ENCODE measurements at places on chromosomes 12 and 14.

- no peak for DNase-seq
Measured at GRCh38 chr14:22547313-22547947, 41.6 kb downstream of the DAD1 start.

- DNase-seq, result peak; percentile 66
Measured at GRCh38 chr12:2034633-2035430, 18.0 kb upstream of the CACNA1C start.

DNA sequence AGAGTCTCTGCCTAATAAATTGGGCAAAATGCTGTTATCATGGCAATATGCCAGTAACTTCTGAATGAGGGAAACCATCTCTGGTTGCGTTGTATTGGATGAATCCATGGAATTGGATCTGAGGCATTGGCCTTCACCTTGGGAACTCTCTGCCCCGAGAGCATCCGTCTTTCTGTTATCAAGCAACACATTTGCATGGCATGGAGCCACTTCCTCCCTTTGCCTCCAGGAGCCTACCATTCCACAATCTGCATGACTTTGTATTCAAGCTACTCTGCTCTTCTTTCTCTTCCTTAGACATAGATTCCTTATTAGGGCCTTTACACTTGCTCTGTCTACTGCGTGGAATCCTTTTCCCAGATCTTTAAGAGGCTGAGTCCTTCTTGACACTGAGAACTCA, 57.2 kb downstream of the RIC8B start:
- DNase-seq, result no peak

GRCh38 chr14:85531141-85531586, 1.2 kb downstream of the FLRT2 start:
- DNase-seq, result no peak

- no peak for DNase-seq
Measured at GRCh38 chr12:62898526-62898925, 36.4 kb downstream of the PPM1H start.

- no peak for DNase-seq
Measured at GRCh38 chr12:2618291-2618995, 176.3 kb upstream of the FKBP4 start.

DNA sequence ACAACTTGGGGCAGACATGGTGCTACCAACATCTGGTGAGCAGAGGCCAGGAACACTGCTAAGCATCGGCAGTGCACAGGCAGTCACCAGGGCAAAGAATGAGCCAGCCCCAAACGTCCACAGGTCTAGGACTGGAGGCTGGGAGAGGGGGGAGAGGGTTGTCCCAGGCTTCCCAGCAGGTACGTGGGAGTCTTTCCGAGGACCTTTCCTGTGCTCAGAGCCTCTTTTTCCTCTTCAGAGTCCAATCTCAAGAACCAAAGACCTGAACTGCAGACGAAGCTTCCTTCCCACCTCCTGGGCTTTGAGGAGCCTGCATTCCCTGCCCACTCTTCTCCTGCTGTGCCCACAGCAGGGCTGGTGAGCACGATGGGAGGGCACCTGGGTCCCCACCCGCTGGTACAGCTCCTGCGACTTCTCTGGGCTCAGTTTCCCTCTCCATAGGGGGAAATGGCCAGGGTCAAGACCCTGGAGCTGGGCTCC, 48.7 kb downstream of the DLK1 start:
- no peak for DNase-seq

GRCh38 chr12:112961074-112961473, 17.2 kb upstream of the OAS2 start:
- no peak for DNase-seq

DNA sequence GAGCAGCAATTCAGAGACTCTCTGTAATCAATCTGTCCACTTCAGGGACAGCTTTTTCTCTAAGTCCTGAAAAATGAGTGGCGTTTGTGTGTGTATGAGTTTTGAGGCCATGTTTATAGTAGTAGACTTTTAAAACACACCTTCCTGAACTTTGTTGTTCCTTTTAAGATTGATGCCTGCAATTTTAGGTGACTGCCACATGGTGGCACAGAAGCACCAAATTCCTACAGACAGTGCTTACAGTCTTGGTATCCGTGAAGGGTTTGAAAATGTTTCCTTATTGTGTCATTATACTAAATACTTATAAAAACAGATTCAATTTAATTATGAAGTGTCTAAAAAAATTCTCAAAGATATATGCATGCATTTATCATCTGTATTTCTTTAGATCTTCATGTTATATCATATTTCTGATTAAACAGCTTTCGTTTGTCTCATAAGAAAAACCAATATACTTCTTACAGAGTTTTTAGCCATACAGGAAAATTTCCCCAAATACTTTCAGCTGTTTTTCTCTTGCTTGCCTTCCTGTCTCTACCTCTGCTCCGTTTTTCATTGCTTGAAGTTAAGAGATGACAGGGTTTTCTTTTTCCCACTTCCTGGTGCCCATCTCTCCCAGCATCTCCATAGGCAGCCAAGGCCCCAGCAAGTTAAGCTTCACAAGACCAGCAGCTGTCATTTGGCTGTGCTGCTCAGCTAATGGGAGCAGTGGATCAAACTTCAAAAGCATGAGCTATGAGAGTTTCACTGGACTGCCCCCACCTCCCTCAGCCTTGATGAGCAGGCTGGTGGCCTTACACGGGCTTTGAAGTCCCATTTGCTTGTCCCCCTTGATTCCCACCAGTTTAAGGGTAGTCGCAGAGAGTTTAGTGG, 259.6 kb downstream of the AKAP6 start:
- DNase-seq, result no peak

GRCh38 chr14:92981726-92982125, 58.8 kb downstream of the CHGA start:
- DNase-seq, result no peak
